Memory B cell (primary cell): ENCODE measurements at places on chromosomes 7 and 10.

- no peak for DNase-seq
Measured at GRCh38 chr7:33725111-33726025, 180.0 kb upstream of the BMPER start.

DNA sequence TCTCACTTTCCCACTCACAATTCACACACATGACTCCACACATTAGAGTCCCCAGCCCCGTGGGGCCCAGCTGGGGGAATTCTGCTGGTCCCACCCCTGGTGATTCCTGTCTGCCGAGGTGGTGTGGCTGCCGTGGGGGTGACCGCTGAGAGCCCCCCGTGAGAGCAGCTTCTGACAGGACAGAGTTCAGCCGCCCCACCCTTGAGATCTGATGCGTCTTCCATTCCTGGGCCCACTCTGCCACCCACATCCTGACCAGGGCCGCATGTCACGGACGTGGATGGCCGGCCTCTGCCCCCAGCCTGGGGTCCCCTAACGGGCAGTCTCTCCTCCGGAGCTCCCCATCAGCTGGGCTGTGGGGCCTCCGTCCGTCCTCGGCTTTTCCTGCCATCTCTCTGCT lies 240.1 kb upstream of the PITRM1 start:
- DNase-seq = no peak

- no peak for DNase-seq
Measured at GRCh38 chr10:11936389-11937152, 106.0 kb downstream of the UPF2 start.

DNA sequence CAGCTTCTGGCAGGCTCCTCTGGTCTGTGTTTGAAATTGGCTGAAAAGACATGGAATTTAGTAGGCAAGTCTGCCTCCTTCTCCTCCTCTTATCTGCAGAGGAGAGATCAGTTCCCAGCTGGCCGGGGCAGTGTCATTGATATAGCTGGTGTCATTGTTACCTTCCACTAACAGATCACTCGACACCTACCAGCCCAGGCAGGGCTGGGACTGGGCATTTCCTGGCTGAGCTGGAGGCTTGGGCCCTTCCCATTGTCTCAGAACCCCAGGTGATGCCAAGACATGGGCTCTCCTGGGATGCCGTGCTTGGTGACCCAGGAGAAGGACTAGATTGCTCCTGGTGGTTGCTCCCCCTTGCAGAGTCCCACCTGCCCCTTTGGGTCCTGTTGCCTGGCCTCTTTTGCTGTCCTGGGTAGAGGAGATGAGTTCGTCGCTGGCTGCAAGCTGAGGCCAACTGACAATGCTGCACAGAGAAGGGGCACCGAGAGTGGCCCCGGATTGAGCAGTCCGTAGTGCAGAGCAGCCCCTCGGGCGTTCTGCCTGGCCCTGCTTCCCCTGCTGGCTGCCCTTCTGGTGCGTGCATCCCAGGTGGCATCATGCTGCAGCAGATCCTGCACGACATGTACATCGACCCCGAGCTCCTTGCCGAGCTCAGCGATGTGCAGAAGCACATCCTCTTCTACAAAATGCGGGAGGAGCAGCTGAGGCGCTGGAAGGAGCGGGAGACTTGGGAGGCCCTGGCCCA lies at the start of gene SH2D4B:
Gene SH2D4B, plus strand, starts transcription at position 167 of the 745 bp plus-strand sequence. Its CDS starts 430 bp downstream, at position 597.
- no peak for DNase-seq

DNA sequence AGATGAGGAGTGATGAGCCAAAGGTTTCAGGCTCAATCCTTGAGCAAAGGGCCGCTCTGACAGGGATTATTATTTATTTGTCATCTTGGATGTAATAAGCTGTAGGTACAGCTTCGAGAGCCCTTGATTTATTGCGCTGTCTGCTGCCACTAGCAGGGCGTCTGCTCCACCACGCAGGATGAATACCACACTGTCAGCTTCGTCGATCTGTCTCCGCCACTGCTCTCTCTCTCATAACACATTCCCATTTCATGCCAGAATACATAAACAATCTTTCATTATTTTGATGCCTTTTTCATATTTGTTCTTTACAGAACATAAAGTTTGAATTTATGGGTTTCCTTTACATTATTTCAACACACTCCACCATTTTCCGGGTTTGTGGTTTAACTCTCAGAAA lies 276.6 kb downstream of the LRMDA start:
- DNase-seq = no peak

DNA sequence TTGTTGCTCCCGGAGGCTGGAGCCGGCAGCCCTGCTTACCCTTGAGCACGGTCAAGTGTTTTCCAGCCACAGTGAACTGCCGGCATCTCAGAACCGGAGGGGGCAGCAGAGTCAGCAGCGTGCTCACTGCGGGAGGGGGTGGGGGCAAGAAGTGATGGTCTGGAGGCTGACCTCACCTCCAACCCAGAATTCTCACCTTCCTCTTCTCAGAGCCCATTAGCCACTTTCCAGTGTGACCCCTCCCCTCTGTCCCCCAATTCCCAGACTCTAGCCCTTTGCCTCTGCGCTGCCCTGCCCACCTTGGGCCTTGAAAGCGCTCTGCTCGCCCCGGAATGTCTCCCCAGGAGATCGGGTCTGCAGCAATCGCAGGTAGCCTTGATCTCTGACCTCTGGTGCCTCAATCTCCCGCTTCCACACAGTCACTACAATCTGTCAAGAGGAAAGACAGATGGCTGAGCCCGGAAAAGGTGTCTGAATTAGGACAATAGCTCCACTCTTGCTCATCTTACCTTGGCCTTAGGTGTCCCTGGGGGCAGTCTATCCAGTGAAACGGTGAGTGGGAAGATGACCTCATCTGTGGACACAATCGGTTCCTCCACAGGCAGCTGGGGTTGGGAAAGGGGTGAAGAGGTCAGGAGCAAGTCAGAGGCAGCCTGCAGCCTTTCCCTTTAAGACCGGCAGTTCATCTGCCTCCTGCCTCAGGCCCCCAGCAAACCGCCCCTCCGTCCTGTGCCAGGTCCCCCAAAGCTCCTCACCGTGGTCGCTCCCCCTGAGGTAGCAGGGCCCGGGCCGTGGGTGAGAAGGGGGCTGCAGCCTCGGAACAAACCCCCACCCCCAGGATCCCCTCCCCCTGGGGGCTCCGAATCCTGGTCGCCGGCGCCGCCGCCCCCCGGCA lies 942 bp downstream of the TRAPPC14 start:
- no peak for DNase-seq

- no peak for DNase-seq
Measured at GRCh38 chr10:112712536-112712935, 237.5 kb upstream of the TCF7L2 start.

DNA sequence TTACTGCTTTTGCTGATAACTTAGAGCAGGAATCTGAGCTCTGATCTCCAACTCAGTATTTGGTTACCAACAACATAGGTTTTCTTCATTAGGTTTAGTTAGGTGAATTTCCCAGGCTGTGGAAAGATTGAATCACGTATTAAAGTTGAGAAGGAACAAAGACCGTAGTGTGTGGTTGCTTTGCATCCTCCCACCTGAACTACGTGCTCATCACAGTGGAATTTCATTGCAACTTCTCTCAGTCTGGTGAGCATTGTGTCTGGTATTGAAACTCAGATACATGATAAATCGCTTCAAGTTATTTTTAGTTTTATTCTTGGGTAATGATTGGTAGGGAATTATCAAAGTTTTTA lies 139.4 kb upstream of the AKR1E2 start:
- no peak for DNase-seq

DNA sequence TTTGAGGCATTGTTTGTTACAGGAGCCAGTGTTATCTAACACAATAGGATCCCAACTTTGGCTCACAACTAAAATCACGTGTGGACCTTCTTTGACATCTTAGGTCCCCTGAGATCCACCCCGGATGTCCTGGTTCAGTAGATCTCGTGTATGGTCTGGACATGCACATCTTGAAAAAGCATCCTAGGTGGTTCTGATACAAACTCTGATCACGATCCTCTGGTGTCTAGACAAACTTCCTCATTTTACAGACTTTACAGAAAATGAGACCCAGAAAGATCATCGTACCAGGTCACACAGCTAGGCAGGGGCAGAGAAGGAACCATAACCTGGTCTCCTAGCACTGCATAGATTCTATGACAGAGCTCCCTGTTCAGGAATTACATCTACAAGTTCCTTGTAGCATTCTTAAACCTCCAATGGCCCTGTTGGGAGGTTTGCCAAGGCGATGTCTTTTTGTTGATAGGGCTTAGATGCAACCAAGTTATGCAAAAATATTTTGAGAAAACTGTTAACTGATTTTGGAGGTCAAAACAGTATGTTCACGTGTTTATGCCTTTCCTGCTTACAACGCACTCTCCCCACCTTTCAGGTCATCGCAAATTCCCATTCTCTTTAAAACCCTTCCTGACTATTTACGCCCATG lies 30.8 kb upstream of the CHST15 start:
- peak; percentile 63 for DNase-seq

DNA sequence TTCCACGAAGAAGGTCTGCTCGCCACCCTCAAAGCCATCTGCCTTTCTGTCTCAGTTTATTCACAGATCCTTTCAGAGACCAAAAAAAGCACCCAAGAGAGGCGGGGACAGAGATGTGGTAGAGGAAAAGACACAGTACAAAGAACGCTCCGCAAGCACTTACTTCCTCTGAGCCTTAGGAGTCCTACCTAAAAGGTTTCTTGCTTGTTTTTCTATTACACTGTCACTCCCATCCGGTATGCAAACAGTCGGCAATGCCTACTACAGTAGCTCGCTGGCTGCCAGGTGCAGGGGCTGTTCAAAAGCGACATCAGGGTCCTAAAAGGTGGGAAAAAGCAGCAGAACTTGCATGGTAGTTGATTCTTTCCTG lies 816 bp downstream of the TECPR1 start:
- peak; percentile 19 for DNase-seq

DNA sequence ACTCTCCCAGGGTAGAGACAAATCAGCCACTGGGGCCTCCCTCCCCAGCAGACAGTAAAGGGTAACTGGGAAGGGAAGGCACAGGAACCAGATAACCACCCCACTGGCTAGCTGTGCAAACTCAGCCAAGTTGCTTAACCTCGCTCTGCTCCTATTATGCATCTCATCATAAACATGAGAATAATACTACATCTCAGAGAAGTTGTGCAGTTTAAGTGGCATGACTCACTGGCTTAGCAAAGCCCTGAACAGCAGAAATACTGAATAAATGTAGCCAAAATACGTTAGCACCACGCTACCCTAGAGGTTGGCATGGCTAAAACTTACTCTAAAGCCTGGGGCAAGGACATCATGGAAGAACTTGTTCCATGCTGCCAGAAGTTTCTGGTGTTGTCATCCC lies 128.1 kb upstream of the ANK3 start:
- DNase-seq = no peak

GRCh38 chr7:52791176-52791700 lies 244.2 kb upstream of the POM121L12 start:
- DNase-seq = no peak

DNA sequence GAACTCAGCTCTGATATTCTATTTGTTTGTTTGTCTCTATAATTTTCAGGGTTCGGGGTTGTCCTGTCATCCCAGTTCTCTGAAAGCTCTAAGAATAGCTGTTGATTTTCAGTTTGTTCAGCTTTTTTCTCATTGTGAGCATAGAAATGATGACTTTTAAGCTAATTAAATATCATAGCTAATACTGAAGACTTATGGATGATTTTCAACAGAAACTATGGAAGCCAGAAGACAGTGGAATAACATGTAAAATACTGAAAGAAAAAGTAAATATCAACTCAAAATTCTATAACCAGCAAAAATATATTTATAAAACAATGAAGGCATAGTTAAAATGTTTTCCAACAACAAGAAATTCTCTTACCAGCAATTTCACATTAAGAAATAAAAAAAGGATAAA lies 96.4 kb upstream of the ETV1 start:
- DNase-seq = no peak

DNA sequence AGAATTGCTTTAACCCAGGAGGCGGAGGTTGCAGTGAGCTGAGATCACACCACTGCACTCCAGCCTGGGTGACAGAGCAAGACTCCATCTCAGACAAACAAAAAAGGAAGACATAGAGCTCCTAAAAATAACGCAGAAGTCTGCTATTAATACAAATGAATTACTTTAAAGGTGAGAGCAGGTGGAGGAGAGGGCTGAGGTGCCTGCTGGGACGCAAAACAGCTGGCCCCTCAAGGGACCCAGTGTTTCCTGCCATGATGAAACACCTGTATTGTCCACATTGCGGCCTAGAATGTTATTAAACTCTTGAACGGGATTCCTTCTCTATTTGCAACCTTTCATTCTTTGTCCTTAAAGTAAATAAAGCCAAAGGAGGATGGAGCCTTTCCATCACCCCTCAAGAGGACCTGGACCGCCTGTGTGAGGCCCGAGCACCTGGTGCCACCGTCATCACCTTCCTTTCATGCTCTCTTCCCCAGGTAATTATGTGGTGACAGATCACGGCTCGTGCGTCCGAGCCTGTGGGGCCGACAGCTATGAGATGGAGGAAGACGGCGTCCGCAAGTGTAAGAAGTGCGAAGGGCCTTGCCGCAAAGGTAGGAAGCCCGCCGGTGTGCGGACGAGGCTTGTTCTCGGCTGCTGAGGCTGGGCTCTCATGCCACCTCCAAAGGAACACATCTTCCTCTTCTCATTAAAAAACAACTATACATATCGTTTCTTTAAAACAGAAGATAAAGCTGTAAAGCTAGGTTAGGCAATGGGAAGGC lies 136.7 kb downstream of the EGFR start:
- DNase-seq = no peak

DNA sequence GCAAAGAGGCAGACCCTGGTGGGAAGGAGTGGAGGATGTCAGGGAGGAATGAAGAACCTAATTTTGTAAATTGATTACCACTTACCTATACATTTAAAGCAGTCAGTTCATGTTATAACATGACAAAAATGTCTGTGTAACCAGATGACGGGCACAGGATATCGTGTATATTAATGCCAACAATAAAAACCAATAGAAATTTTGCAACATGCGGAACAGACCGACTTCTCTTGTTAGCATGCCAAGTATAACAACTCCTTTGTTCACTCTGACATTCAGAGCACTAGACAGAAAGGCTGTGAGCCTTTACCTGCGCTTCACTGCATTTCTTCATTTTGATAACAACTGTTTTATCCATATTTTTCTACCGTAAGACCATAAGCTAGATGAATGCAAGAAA lies 29.9 kb downstream of the CDK6 start:
- DNase-seq = no peak

- no peak for DNase-seq
Measured at GRCh38 chr7:118870187-118870586, 645.7 kb downstream of the ANKRD7 start.

DNA sequence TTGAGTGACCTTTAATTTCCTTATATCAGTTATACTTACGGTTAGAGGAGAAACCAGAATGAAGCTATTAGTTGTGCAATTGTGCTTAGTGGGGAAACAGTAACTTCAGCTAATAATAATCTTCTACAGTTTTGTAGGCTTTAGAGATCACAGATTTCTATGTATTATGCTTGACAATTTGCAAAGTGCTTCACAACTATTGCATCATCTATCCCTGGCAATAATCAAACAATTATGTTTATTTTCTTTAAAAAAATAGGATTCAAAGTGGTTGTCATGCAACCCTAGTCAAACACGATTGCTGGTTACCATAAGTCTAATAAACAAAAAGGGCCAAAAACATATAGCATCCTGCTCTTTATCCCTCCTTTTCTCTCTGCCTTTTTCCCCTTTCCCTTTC lies 530.3 kb downstream of the NXPH1 start:
- no peak for DNase-seq

GRCh38 chr10:70597856-70598815 lies 4.4 kb downstream of the PRF1 start:
- DNase-seq = no peak
